ENCODE measurements at places on chromosomes 11 and 22.
A peak's percentile ranks its signal among the peaks of the same experiment; 100 is the strongest.

- no peak for DNase-seq
Observed at GRCh38 chr11:98600786-98601773, 419.7 kb upstream of the CNTN5 start.

- DNase-seq: no peak
Observed at GRCh38 chr11:30495437-30495836, 90.7 kb downstream of the MPPED2 start.

GRCh38 chr11:104665641-104666040 is 232.6 kb downstream of the CASP12 start:
- no peak for DNase-seq

GRCh38 chr11:249062-249461 is 12.3 kb downstream of the PSMD13 start:
- no peak for DNase-seq

GRCh38 chr22:45199723-45200122 is 36.0 kb downstream of the NUP50 start:
- DNase-seq: no peak

GRCh38 chr11:64185175-64185692 is 737 bp upstream of the STIP1 start:
- no peak for DNase-seq

- DNase-seq: peak; percentile 63
Observed at GRCh38 chr11:61797263-61797944, 4.7 kb downstream of the FEN1 start.

- DNase-seq: no peak
Observed at GRCh38 chr11:84524422-84525051, 1102.6 kb downstream of the DLG2 start.

DNA sequence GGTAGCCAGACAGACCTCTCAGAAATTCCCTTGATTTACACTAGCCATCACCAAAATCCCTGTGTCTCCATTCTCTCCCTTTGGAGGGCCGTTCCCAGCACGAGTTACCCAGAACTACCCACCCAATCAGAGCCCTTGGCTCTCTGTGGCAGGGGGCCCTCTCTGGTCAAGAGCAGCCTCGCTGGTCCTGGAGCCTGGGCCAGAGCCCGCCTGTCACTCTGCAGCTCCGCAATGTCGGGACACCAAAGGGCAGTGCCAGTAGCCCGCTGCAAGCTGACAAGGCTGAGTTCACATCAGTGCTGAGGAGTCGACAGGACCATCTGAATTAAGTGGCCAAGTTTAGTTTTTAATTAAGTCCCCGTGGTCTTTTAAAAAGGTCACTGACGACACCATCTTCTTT is 241.6 kb downstream of the ST3GAL4 start:
- no peak for DNase-seq

- DNase-seq: no peak
Observed at GRCh38 chr22:22927888-22928665, 40.5 kb downstream of the IGLL5 start.

- DNase-seq: peak; percentile 37
Observed at GRCh38 chr11:19259487-19260345, 19.0 kb upstream of the E2F8 start.

GRCh38 chr11:79066456-79067351 is 374.1 kb downstream of the TENM4 start:
- DNase-seq: no peak

DNA sequence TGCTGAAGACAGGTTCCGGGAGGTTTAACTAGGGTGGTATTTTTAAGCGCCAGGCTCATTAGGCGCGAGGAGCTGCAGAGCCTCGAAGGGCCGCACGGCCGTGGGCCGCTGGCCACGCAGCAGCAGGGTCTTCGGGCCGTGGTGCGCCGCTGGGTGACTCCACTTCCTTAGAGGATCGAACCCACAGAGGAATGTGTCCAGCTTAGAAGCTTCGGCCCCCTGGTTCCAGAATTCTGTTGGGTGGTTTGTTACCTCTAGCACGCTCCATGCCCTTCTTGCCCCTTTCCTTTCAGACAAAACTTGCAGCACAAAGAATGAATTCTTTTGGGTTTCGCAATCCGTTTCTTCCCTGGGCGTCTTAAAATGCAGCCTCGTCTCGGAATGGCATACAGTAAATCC is 773 bp upstream of the PATL1 start:
- no peak for DNase-seq

All from naive thymus-derived CD8-positive, alpha-beta T cell (primary cell).